ENCODE measurements at places on chromosomes 3 and 15.

DNA sequence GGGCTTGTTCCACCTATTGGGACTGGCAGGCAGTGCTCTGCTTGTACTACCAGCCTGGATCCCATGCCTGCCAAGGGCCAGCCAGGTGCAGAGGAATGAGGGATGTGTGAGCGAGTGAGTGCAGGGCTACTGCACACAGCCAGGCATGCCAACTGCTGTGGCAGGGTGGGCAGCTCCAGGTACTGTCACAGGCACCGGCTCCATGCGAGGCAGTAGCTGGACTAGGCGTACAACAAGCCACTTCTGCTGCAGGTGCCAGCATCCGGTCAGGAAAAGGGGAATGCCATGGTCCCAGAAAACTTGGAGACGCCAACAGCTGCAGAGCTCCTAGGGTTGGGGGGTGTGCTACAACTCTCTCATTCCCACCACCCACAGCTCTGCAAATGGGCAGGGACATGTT is 1356.7 kb downstream of the SI start:
- no peak for DNase-seq

- DNase-seq: no peak
Observed at GRCh38 chr15:84961707-84962106, 19.9 kb upstream of the PDE8A start.

DNA sequence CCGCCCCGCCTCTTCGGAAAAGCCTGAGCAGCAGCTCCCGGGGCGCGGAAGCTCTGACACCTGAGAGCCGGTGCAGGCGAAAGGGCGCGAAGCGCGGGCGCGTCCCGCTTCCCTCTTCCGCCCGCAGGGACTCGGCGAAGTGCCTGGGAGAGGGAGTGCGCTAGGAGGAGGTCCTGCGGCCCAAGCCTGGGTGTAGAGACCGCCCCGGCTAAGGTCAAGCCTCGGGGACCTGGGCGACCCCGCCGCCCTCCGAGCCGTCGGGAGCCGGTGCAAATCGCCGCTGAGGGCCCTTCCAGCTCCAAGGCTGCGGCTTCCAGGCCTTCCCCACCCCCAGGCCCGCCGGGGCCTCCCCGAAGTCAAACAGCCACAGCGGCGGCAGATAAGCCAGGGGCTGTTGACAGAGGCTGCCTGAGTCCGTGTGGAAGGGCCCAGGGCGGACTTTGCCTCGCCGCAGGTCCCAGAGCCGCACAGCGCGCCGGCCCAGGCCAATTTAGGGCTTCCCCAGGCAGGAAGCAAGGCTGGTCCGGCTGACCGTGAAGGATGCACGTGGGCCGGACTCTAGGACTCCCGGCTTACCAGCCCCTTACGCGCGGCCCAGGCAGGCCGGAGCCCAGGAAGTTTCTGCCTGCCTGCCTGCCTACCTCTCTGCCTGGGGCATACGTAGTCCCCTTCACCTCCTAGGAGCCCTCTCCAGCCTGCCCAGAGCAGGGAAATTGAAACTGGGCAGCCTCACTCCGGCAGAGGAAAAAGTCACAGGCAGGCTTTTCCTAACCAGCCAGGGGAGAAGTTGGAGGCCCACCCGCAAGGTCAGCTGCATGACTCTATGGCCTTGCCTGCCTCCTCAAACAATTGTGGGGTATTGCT is 2.3 kb downstream of the ITPKA start:
- no peak for DNase-seq

GRCh38 chr15:91634179-91634578 is 219.3 kb upstream of the SLCO3A1 start:
- no peak for DNase-seq

DNA sequence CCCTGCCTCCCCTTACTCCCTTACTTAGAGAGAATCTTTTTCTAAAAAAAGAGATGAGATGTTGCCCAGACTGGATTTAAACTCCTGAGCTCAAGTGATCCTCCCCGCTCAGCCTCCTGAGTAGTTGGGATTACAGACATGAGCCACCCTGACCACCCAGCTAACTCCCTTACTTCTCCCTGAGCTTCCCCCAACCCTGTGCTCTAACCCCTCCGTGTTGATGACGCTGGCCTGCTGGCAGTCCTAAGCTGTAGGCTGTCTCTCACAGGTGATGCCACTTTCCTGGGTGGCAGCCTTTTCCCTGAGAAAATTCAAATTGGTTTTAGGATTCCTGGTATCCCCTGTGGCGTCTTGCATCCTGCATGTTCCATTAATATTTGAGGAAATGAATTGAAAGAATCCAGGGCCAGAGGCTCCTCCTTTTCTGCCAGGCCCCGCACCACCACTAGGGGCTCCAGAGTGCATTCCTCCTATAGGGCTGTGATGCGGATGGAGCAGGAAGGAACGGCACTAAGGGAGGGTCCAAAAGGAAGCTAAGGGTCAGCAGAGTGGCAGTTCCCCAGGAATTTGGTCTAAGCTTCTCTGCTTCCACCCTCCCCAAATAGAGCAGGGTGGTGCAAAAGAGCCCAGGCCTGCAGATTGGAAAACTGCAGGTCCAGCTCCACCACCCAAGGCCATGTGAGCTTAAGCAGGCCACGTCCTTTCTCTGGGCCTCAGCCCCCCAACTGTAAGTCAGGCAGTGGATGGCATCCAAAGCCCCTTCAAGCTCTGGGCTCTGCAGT is 101.1 kb downstream of the DAPK2 start:
- peak; percentile 40 for DNase-seq

DNA sequence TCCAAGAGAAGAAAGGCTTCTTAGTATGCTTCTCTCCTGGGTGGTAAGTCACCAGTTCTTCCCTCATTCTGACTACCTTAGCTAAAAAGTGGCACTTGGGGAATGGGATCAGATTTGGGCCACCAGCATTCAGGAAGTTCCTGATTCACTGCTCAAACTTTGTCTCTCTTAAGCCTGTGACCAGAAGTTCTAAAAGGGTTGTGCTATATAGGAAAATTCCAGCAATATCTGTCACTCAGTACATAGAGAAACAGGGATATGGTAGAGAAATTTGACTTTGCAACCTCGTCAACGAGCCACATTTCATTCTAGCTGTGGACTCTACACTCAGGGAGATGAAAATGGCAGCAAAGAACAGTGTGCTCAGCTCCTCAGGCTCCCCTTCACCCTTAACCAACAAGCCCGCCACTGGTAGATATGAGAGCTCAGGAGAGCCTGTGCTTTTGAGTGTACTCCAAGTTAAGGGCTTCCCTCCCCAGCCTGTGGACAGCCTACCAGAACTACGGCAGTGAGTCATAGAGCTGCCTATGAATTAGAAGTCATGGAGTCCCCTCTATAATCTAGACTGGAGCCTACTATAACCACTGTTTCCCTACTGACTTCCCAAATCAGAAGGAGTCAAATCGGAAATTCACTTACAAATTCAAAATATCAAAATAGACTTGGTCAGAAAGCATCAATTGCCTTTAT is 52.6 kb upstream of the MYO5C start:
- no peak for DNase-seq

DNA sequence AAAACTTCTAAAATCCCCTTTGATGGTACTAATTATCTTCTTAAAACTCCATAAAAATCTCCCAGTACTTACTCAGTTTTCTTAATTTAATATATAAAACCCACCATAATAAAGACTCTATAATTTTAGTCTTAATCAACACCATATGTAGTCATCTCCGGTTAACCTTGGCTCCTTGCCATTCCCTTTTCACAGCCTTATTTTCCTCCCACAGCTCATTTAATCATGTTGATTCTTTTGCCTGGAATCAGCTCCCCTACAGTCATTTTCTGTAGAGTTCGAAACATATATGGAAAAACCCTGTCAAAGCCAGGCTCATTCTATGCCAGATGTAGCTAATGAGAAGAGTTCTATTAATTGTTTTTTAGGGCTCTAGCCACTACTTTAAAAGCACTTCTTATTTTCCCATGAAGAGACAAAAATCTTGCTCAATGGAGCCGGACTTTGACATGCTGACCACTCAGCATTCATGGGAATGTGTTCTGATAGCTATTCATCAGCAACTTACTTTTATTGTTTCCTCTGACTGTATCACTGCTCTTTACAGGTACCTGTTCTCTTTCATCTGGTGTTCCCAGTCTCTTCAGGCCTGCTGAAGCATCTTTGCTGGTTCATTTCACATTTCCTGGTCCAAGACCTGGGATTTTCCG is 573.4 kb downstream of the NAALADL2 start:
- DNase-seq: no peak

DNA sequence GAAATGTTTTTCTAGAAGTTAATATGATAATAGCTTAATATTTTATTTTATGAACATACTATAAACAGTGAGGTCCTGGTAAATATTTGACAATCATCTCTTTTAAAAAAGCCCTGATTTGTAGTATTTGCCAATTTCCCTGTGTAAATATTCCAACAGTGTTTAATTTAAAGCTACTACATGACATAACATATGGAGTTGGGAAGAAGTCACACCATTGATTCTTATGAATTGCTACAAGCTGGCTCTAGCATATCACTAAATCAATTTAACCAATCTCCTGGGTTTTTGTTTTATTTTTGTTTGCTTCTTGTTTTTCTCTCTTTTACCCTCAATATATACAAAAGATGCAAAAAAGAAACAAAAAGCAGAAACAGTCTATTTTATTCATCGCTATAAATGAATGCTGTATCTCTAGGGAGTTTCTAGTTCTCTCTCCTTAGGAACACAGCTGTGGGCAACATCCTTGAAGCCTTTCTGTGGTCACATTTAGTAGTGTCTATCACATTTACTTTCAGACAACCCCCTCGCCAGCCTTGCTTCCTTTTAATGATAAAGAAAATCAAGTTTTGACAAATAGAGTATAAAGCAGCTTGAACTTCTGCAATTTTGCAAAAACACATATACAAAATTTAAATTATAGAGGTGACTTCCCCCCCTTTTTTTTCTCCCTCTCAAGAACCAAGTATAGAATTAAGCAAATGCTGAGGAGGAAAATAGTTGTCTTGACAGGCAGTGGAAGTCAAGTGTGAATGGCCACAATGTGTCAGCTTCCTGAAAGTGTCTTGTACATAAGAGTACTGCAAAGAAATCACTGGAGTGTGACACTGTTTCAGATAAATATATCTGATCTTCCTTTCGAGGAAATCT is 21.4 kb downstream of the CCR1 start:
- peak; percentile 33 for DNase-seq

DNA sequence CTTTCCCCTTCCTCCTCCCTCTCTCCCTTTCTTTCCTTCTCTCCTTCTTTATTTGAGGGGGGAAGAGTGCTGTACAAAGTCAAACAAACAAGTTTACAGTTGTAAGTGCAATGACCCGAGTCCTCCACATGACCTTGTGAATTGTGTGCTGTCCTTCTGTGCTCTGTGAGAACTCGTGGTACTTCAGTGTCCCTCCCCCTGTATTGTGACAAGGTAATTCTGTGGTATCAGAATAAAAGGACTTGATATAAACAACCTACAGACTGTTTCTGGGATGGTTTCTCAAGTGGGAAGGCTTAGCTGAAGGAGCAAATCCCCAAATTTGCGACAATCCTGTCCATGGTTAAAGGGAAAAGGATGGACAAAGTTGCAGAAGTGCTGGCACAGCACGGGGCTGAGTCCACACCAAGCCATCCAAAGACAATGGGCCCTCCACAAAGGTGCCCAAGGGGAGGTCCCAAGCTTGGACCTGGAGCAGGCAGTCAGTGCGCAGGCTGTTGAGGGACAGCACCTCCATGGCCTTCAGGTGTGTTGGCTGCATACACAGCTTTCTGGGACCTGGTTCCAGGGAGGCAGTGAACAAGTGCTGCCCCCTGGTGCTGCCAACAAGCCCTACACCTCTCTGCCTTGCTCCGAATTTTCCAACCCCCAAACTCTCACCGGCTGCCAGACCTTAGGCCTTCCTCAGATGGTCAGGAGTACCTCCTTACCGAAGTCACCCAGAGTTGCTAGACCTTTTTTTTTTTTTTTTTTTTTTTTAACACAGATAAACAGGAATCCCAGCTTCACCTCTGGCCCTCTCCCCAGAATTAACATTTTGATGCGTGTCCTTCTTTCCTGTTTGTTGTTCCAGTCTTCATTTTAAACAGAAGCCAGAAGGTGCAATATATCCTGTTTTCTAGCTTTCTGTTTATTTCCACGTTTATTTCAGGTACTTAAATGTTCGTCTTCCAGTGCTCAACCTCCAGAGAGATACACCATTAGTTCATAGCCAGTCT is 2.6 kb upstream of the APEH start:
- peak; percentile 65 for DNase-seq

GRCh38 chr3:101379658-101380376 is 59.4 kb upstream of the IMPG2 start:
- peak; percentile 4 for DNase-seq

GRCh38 chr3:123370819-123371218 is 78.1 kb downstream of the ADCY5 start:
- DNase-seq: no peak

DNA sequence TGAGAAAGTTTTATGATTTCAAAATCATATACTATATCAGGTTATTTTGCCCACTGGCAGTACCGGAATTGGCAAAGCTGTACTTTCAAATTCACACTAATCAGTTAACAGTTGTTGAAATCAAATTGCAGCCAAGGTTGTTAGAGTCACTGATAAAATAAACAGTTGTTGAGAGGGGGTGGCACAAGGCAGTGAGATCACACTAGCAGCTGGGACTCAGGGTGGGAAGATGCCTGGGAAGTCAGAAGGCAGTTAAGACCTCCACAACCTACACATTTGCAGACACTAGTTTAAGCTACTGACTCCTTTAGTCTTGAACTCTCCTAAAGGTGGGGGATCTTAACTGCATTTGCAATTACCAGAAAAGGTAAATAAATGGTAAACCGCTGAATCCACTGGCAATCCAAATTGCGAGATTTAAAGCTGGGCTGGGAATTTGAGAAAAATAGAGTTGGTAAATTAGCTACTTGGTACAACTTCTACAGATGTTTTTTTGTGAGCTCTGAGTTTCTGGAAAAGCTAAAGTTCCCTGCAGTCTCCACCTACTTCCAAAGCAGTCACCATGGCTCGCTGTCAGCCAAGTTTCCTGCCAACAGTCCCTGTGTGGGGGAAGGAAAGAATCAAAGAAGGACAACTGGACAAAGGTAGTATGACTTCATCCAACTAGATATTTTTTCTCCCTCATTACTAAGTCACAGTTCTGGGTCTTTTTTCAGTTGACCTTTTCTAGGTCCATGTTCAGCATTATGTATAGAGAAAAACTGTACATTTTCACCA is 105.7 kb downstream of the ZNF385D start:
- no peak for DNase-seq

GRCh38 chr3:7695049-7695448 is 806.6 kb upstream of the LMCD1 start:
- no peak for DNase-seq

GRCh38 chr3:69770219-69770618 is 31.0 kb downstream of the MITF start:
- no peak for DNase-seq

DNA sequence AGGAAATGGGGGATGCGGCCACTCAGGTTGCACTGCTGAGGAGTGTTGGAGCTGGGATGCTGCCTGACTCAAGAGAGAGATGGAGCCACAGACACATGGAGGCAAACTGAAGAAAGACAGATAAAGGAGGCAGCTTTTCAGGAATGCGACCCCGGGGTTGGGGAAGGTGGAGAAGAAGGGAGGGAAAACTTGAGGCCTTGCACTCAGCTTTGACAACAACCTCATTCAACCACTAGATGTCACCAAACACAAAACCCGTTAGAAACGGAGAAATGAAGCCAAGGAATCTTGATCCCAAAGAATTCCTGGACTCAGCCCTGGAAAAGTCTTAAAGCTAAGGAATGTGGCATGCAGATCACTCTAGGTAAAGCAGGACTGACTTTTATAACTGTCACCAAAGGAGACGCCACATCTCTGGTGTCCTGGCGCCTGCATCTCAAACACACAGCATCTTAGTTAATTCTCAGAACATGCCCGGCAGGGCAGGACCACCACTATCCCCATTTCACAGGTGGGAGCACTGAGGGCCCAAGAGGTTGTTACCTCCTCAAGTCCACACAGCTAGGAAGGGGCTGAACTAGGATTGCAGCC is 59.6 kb upstream of the LMCD1 start:
- DNase-seq: no peak

Data from GM18507 (cell line).